ENCODE measurements at places on chromosomes 16 and 17. TPM values are rescaled to one million over a fixed set of nuclear protein-coding genes. Genes with fewer than 3 reads are reported as not detected.
A peak's percentile ranks its signal among the peaks of the same experiment; 100 is the strongest.

DNA sequence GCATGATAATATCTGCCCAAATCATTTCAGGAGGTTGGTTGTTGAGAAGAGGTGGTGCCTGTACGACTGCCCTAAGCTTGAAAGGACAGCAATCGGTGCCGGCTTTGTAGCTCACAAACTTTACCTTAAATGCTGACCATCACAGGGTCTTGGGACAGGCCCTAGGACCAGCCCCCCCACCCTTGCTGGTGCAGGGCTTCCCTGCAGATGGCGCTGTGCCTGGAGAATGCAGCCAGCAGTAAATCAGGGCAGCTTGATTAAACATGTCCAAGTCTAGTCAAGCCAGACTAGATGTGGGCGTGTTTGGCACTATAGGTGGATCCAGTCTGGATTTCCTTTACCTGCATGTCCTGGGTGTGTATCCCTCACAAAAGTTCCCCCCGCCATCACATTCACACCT, 135.5 kb upstream of the CRHR1 start:
- no peak for DNase-seq
- H3K27ac ChIP-seq = no peak overlapping the region
- no peaks in the 10 kb centered on the region for H3K36me3 ChIP-seq
- H3K4me1 ChIP-seq = no peaks in the 10 kb centered on the region
- peaks cover 40% of the 10 kb centered on the region for H3K27me3 ChIP-seq
- no peak overlapping the region for H3K4me3 ChIP-seq

- DNase-seq = no peak
- no peaks in the 10 kb centered on the region for H3K27me3 ChIP-seq
- no peaks in the 10 kb centered on the region for H3K36me3 ChIP-seq
- peak overlapping the region; percentile 75 for H3K27ac ChIP-seq
- no peak overlapping the region for H3K4me3 ChIP-seq
These were observed 305.2 kb downstream of the SEC14L1 start for GRCh38 chr17:77445760-77446532.

DNA sequence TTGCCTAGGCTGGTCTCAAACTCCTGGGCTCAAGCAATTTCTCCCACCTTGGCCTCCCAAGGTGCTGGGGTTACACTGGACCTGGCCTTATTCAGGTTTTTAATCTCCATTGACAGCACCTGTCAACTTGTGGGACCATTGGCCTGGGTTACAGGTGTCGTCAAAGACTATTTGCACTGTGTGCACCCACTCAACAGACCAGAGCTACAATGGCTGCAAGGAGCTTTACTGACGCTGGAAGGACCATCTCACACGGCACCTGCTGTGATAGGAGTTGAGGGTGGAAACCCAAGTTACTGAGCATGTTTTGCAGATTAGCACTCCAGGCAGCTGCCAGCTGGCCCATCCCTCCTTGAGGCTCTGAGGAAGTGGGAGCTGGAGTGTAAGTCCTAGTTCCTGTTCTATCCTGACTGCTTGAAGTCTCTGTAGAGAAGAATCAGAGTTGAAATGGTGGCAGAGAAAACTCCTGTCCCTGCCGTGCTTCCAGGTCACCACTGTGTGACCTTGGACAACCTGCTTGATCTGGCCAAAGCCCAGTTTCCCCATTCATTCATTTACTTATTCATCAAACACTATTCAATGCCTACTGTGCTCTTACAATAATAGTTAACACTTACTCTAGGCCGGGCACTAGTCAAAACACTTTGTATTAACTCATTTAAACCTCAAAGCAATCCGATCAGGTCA, 42.4 kb upstream of the LONP2 start:
- no peak overlapping the region for H3K27ac ChIP-seq
- no peaks in the 10 kb centered on the region for H3K4me1 ChIP-seq
- no peak overlapping the region for H3K4me3 ChIP-seq

DNA sequence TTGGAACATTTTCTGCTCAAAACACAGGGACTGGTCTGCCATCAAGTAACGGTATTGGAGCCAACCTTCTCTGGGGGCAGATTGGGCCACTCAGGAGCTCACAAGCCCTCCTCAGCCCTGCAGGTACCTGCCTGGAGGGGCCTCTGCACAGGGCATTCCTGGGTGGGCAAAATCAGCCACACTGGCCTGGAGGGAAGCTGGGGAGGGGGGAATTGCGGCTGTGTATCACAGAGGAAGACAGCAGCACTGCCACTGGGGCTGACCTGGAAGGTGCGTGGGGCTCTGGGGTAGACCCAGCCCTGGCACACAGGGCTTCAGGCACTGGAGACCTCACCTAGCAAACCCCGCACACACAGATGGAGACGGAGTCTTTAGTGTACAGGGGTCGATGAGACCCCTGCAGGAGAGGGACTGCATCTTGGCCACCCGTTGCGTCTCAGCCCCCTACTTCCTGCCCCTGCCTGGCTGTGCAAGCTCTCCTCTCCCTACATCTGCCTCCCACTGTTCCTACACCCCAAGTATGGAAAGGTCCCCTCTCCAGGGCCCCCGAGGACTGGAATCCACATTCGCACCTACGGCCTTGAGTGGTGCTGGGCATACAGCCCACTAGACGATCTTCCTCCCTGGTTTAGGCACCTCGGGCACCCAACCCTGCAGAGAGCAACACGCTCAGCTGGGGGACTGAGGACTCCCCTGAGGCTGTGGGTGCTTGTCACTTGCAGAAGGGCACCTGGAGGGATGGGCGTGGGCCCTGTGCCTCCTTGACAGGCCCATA, 7.1 kb upstream of the SRRM2 start:
- no peaks in the 10 kb centered on the region for H3K4me1 ChIP-seq
- no peak overlapping the region for H3K27ac ChIP-seq
- peak; percentile 62 for DNase-seq
- no peak overlapping the region for H3K4me3 ChIP-seq

GRCh38 chr17:41301916-41302901, at the start of gene KRTAP29-1:
Gene KRTAP29-1, minus strand, starts transcription at chr17:41302851. Its CDS starts 0 bp downstream, at chr17:41302851.
- H3K4me1 ChIP-seq = peaks cover 2% of the 10 kb centered on the region
- DNase-seq = no peak
- no peaks in the 10 kb centered on the region for H3K27me3 ChIP-seq
- no peak within 1 kb of the TSS for H3K4me3 ChIP-seq
- H3K27ac ChIP-seq = no peak within 1 kb of the TSS
- H3K36me3 ChIP-seq = no peaks in the 10 kb centered on the region

Gene CBX2
- 0.88 TPM for total RNA-seq

- H3K4me3 ChIP-seq = peak overlapping the region; percentile 40
- peak; percentile 76 for DNase-seq
- no peaks in the 10 kb centered on the region for H3K36me3 ChIP-seq
- H3K27me3 ChIP-seq = no peaks in the 10 kb centered on the region
- H3K27ac ChIP-seq = no peak overlapping the region
- peaks cover 15% of the 10 kb centered on the region for H3K4me1 ChIP-seq
These were observed 275.5 kb upstream of the IRX5 start for GRCh38 chr16:54655121-54655590.

Gene BOLA2B
- 64.8 TPM for total RNA-seq

Gene EPX
- not detected for total RNA-seq

- H3K27me3 ChIP-seq = no peaks in the 10 kb centered on the region
- H3K27ac ChIP-seq = no peak overlapping the region
- no peaks in the 10 kb centered on the region for H3K4me1 ChIP-seq
- peaks cover 25% of the 10 kb centered on the region for H3K36me3 ChIP-seq
- no peak overlapping the region for H3K4me3 ChIP-seq
- no peak for DNase-seq
These were observed 32.7 kb downstream of the AP1G1 start for GRCh38 chr16:71775949-71776348.

- peak; percentile 84 for DNase-seq
- peak overlapping the region; percentile 85 for H3K4me3 ChIP-seq
- H3K27ac ChIP-seq = no peak overlapping the region
These were observed 637 bp downstream of the DHRS11 start for GRCh38 chr17:36592316-36592715.

GRCh38 chr16:69779724-69780123, 17.6 kb downstream of the WWP2 start:
- no peaks in the 10 kb centered on the region for H3K36me3 ChIP-seq
- no peak for DNase-seq
- H3K4me1 ChIP-seq = no peaks in the 10 kb centered on the region
- no peaks in the 10 kb centered on the region for H3K27me3 ChIP-seq
- H3K4me3 ChIP-seq = no peak overlapping the region

Gene ARMC7
- 3.2 TPM for total RNA-seq

DNA sequence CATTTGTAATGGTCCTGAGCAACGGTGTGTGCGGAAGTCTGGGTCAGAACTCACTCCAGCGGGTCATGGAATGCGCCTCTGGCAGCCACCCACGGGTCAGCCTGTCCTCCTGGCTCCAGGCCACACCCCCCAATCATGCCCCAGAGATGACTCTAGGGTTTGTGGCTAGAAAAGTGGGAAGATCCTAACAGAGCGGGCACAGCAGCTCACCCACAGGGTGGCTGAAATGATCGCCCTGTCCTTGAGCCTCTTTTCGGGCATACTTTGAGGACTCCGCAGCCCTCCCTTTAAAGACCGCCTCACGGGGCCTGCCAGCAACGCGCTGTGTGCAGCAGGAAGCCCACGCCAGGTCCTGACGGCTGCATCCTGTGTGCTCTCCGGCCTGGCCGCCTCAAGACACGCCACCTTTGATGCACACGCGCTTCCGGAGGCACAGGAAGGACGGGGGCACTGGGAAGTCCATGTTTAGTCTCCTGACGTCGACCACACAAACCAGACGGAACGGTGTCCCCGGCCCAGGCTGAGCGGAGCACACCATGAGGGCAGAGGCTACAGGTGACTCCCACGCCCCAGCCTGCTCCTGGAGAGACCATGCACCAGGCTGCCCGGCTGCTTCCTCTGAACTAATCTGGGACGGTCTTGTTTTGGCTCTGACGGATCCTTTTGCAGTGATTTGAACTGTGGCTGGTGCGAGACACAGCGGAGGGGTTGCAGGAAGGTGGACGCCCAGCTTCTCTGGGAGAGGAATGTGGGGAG, 92.9 kb downstream of the TBC1D16 start:
- no peak overlapping the region for H3K27ac ChIP-seq
- H3K27me3 ChIP-seq = no peaks in the 10 kb centered on the region
- peak; percentile 98 for DNase-seq
- H3K4me1 ChIP-seq = peaks cover 7% of the 10 kb centered on the region
- no peak overlapping the region for H3K4me3 ChIP-seq
- H3K36me3 ChIP-seq = peaks cover 17% of the 10 kb centered on the region

DNA sequence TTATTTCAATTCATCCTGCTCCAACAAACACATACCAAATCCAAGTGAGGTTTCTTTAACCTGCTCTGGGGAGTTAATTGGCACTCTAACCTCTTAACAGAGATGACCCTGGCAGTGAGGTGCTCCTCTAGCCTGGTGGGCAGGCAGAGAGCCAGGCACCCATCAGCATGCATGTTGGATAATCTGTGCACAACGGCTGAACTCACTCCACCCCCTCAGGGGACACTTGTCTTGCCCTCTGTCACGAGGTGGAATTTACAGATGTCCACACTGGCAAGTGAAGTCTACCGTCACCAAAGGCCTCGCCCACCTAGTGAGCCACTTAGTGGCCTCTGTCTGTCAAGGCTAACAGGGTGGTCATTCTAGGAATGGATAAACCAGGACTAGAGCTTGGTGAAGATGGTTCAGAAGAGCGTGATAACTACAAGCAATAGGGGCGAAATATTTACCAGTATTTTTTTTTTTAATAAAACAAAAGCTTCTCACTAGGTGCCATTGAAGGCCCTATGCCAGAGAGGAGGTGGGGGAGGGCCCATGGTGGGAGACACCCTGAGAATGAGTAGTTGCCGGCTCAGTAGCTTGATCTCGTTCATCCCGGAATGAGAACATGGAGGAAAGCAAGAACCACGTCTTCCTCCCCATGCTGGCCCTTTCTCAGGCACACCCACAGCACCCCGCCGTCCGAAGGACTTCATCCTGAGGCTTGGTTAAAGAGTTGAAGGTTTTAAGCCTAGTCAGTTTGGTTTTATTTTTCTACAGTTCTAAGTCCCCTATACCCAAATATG, 25.2 kb downstream of the PLD6 start:
- peaks cover 2% of the 10 kb centered on the region for H3K4me1 ChIP-seq
- H3K27me3 ChIP-seq = no peaks in the 10 kb centered on the region
- no peak overlapping the region for H3K4me3 ChIP-seq
- no peak overlapping the region for H3K27ac ChIP-seq
- H3K36me3 ChIP-seq = peaks cover 95% of the 10 kb centered on the region

DNA sequence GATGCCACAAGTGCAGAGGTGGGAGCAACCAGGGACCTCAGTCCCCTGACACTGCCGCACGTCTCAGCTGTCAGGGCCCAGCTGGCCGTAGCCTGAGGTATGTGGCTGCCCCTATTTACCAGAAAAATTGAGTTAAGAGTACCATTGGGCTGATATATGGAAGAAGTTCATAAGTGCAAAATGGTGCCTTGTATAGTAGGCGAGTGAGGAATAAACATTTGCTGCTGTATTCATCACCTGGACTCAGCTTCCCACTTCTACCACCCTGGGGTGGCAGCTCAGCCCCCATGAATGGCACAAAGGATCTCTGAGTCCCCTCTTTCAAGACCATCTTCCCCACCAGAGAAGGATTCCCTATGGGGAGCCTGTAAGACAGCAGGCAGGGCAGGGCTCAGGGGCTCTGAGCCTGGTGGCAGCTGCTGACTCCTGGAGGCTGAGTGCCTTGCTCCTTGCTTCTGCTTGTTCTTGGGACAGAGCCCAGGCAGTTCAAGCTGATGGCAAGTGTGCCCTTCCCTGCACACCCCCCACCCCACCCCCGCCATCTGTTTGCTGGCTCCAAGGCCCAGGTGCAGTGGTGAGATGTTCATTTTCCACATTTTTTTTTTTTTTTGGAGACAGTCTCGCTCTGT, 29.0 kb downstream of the TRPV2 start:
- peak; percentile 60 for DNase-seq
- H3K27ac ChIP-seq = no peak overlapping the region
- H3K4me1 ChIP-seq = peaks cover 32% of the 10 kb centered on the region
- H3K36me3 ChIP-seq = peaks cover 81% of the 10 kb centered on the region

GRCh38 chr16:82241469-82242052, 71.5 kb upstream of the MPHOSPH6 start:
- H3K4me1 ChIP-seq = no peaks in the 10 kb centered on the region
- H3K27me3 ChIP-seq = no peaks in the 10 kb centered on the region
- no peak for DNase-seq
- no peak overlapping the region for H3K27ac ChIP-seq
- H3K4me3 ChIP-seq = no peak overlapping the region
- no peaks in the 10 kb centered on the region for H3K36me3 ChIP-seq

DNA sequence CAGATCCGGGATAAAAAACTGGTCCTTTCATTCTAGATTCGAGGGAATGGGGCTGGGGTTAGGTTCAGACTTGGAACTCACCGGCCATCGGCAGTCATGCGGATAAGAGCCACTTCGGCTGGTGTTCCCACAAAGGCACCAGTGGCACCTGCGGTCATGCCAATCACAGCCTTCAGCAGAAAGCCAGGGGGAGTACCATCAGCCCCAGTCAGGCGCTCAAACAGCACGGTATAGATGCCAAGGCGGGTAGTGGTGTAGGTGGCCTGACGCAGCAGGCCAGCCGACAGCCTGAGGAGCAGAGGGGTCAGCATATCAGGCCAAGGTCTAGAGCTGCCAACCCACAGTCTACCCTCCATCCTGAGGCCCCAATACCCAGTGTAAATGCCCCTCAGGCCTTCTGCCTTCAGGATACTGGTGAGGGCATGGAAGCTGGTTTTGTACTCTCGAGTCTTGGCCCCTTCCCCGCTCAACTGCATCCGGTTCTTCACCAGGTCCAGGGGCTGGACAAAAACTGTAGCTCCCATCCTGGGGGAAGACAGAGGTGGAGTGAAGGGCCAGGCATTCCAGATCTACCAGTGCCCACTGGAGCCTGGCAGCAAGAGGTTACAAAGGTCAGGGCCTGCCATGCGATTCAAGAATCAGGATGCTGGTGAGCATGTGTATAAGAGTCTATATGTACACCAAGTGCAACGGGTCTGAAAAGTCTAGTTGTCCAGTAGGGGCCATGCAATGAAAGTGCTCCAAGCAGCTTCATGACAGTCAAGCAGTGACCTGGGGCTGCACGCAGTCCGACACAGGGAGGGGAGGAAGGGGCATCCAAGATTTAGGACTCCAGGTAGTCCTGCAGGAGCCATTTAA, 929 bp downstream of the SLC25A11 start:
- peaks cover 34% of the 10 kb centered on the region for H3K4me1 ChIP-seq
- H3K4me3 ChIP-seq = peak overlapping the region; percentile 95
- H3K36me3 ChIP-seq = peaks cover 43% of the 10 kb centered on the region
- peak overlapping the region; percentile 91 for H3K27ac ChIP-seq
- H3K27me3 ChIP-seq = no peaks in the 10 kb centered on the region
- DNase-seq = peak; percentile 84
